ENCODE measurements at places on chromosomes 2 and 18.

- DNase-seq: no peak
Measured at GRCh38 chr18:78713069-78713468, 266.5 kb upstream of the SALL3 start.

- DNase-seq: no peak
Measured at GRCh38 chr18:31356025-31356424, 20.6 kb upstream of the DSG4 start.

DNA sequence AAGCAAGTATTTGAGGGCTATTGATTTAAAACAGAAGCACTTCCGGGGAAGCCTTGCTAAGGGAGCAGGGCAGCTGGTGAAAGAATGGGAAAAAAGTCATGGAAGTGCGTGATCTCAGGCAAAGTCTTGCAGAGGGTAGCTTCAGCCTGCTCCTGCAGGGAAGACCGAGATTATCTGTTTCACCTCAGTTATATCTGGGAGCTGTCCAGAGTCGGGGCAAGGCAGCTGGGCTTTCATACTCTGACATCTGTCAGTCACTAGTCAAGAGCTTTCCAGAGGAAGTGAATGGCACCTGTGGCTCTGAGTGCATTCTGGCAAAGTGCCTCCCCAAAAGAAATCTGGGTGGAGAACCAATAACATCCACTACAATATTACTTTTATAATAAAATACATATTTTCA lies 8.7 kb downstream of the NXPH2 start:
- DNase-seq: no peak

DNA sequence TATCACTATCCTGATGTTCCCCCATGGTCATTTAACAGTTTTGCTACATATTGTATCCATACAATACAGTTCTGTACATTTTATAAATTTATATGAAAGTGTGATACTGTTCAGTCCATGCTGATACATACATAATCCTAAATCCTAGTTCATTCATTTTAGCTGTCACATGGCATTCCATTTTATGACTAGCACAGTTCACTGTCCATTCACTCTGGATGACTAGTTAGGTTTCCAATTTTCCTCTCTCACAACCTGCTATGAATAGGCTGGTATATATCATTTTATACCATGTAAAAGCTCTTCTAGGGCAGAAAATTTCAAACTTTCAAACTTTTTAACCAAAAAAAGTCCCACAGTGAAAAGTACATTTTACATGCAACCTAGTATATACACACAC lies 15.2 kb downstream of the SMAD2 start:
- DNase-seq: no peak

- no peak for DNase-seq
Measured at GRCh38 chr2:51846796-51847195, 814.9 kb upstream of the NRXN1 start.

GRCh38 chr2:65790676-65790935 lies 358.2 kb upstream of the SPRED2 start:
- DNase-seq: no peak

- no peak for DNase-seq
Measured at GRCh38 chr2:105509269-105510086, 110.6 kb upstream of the FHL2 start.

GRCh38 chr18:35022426-35023001 lies 18.7 kb upstream of the MAPRE2 start:
- no peak for DNase-seq

DNA sequence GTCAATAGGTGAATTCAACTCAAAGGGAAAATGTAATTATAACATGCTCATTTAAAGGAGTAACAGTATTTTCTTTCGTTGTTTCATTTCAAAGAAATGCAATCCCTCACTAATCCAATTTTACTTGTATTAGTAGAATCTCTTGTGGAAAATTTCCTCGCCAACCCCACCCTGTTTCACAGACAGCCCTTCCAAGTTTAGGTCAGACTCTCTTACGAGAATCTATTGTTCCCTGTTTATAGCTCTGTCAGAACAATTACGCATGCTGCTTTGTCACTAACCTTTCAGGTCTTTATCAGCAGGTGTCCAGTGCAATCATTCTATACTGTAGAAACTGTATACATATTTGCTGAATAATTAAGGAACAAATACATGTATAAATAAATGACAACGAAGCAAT lies 657.8 kb upstream of the LINC00305 start:
- DNase-seq: peak; percentile 23

DNA sequence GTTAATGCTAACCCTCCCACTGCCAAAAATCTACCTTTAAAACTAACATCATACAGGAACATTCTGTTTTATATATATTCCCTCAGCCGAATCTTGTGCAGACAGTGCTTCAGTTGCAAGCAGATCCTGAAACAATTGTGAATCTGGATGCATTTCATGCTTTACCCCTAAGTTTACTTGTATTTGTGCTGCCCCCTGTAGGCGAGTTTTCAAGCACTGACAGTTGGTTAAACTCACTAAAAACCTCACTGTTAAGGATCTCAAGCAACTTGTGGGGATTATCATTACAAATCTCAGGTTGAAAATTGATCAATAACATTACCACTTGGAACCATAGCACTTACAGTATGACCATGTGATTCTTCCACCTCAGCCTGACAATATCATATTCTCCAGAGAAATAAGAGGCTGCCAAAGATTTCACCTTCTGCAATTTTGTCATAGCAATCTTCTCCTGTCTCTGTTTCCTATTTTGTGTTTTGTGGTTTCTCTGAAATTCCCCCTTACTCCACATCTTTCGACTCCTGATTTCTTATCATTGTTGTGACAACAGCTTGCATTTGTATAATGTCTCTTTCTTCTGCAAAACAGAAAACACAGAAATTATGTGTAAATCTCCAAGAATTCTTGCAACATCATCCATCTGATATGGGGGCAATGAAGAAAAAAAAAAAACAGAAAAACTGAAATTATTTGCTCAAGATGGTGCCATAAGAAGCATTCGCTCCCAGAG lies 354.6 kb upstream of the SETBP1 start:
- no peak for DNase-seq

GRCh38 chr2:149906886-149907285 lies 319.3 kb upstream of the MMADHC start:
- DNase-seq: no peak

DNA sequence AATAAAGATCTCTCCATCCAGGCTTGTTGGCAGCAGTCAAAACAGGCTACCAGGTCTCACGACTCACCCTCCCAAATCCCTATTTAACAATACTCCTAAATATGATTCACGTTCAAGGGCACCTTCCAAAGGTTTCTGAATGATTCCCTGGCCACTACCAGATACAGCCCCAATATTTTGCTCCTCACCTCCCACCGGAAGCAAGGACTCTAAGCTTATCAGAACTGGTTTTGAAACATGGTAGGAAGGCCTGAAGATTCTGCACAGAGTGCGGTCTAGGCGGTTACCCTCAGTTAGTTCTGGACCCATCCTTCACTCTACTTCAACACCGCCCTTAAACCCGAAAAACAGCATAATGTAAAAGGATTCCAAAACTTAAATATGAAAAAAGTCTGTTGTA lies 5.2 kb downstream of the PPP4R1 start:
- no peak for DNase-seq
